ACHN (cell line): ENCODE measurements at places on chromosomes 1 and 21.

- DNase-seq: no peak
These were observed 46.0 kb upstream of the GOLT1A start for GRCh38 chr1:204259782-204260181.

- DNase-seq: no peak
These were observed 146.0 kb upstream of the JUN start for GRCh38 chr1:58929671-58930325.

GRCh38 chr1:25064465-25065240 lies 134.6 kb upstream of the RUNX3 start:
- no peak for DNase-seq

GRCh38 chr1:234490793-234491479 lies 12.0 kb upstream of the TARBP1 start:
- no peak for DNase-seq

DNA sequence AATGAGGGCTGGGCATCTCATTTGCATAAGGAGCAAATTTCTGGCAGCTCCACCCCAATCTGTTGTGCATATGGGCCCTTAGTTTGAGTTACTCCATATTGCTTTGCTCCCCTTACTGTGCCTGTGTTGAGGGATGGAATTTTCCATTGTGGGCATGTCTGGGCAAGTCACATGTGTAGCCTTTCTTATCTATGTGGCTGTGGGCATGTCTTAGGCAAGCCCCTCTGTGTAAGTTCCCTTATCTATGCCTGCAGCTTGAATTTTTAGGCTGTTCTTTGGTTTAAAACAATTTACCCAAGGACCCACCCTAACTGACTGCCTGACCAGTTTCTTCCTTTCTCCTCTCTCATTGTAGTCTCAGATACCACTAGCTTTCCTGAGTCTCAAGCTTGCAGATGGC lies 405.7 kb upstream of the NCAM2 start:
- no peak for DNase-seq

- DNase-seq: no peak
These were observed 35.2 kb downstream of the ELAPOR1 start for GRCh38 chr1:109148987-109149561.

GRCh38 chr1:29821605-29822004 lies 585.3 kb downstream of the PTPRU start:
- DNase-seq: no peak

DNA sequence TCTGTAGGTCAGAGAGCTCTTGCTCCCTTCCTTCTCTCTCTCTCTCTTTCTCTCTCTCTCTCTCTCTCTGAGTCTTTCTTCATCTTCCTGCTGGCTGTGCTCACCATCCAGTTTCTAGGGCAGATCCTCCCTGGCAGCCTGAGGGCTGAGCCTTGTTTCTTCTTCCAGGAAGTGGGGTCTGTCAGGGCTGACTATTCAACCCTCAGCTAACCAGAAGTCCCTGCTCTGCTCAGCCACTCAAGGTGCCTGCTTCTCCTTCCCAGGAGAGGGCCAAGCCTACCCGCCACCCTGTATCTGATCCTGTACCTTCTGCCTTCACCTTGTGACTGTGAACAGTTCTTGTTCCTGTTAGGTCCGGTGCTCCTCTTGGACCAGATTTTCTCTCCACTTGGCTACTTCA lies 107.6 kb upstream of the ETV3 start:
- no peak for DNase-seq

DNA sequence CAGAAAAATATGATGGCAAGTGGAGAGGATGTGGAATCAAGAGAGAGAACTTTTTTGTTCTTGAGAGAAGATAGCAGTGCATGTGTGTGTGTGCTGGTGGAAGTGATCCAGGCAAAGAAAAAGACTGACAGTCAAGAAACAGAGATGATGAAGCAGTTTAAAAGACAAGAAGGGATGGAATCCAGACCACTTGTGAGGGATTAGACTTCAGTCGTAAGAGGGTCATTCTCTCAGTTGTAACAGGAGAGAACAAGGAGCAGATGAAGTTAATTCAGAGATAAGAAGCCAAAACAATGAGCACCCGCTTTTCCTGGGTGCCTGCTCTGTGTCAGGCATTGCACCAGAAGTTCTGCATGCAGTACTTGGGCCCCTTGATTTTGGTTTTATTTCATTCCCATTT lies 76.6 kb downstream of the RNF220 start:
- DNase-seq: no peak

GRCh38 chr1:80994934-80995333 lies 805.8 kb upstream of the ADGRL2 start:
- peak; percentile 26 for DNase-seq

- DNase-seq: no peak
These were observed 36.8 kb downstream of the FMO3 start for GRCh38 chr1:171127501-171127900.

- no peak for DNase-seq
These were observed 198.6 kb downstream of the SDCCAG8 start for GRCh38 chr1:243454328-243454997.

GRCh38 chr1:36239941-36240637 lies 15.8 kb downstream of the THRAP3 start:
- DNase-seq: no peak

- no peak for DNase-seq
These were observed 27.8 kb upstream of the SLC26A9 start for GRCh38 chr1:205971082-205971481.

DNA sequence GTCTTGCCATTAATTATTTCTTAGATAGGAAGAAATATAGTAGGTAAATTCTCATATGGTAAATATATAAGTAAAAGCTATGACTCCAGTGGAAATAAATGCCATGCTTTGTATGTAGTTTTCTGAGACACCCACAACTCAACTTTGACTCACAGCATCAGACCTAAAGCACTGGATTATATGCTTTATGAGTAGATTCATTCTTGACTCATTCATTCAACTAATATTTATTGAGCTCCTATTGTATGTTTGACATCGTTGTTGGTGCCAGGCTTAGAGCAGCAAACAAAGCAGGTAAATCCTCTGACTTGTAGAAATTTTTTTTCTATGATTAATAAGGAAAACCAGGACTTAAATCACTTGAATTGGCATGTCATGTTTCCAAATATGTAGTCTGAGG lies 211.4 kb downstream of the PTPRC start:
- no peak for DNase-seq

DNA sequence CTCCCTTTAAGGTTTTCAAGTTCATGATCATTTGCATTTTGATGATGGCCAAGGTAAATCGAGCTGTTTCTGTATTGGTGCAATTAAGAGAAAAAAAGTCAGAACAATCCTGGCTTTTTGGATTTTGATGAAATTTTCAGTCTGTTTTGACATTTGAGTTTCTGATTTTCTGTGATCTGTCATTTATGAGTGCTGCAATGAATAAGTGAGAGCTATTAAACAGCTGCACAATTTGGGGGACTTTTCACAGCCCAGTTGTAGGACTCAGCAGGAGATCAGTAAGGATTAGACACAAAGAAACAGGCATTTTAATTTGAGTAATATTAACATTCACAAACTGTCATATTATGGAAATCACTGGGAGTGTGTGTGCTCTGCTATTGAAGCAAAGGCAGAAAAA lies 452.9 kb upstream of the CXADR start:
- no peak for DNase-seq

- DNase-seq: peak; percentile 49
These were observed 4.8 kb downstream of the OVGP1 start for GRCh38 chr1:111422546-111423391.

DNA sequence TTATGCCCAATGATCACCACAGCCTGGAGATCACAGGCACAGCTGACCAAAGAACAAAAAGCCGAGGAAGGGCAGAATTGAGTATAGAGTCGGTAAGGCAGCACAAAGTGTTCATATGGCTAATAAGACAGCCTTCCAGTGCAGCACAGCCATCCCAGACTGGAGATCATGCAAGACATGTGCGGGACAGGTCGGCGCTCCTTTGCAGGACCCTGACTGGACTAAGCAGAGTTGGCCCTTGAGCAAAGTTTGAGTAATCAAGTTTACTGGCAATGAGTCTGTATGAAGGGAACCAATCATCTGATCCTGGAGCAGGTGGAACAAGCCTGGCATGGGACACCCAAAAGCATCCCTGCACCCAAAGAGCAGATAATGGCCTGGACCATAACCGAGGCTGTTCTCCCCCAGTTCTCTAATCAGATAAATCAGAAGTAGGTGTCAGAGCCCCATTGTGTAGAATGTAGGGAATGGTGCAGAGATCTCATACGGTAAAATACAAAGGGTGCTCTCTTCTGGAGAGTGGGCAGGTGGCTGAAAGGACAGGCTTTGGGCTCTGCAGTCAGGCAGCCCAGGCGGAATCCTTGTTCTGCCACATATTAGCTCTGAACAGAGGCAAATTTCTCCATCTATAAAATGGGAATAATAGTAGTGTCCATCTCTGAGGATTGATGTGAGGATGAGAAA lies 10.7 kb upstream of the DNASE2B start:
- peak; percentile 22 for DNase-seq

GRCh38 chr1:43499898-43500297 lies 30.8 kb upstream of the PTPRF start:
- DNase-seq: no peak

DNA sequence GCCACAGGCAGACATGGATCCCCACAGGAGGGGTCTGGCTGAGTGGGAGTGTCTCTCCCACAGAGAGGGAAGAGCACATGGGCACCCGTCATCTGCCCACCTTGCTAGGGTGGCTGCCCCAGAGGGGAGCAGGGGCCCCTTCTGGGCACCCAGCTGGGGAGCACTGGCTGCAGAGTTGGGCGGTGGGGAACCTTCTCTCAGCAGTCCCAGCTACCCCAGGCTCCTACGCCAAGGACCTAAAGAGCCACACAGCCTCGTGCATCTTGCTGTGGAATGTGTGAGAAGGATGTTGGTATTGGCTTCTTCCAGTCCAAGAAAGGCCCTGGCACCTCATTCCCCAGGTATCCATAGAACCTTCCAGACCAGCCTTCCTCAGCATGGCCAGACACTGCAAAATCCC lies 250.6 kb upstream of the VAMP3 start:
- DNase-seq: no peak

DNA sequence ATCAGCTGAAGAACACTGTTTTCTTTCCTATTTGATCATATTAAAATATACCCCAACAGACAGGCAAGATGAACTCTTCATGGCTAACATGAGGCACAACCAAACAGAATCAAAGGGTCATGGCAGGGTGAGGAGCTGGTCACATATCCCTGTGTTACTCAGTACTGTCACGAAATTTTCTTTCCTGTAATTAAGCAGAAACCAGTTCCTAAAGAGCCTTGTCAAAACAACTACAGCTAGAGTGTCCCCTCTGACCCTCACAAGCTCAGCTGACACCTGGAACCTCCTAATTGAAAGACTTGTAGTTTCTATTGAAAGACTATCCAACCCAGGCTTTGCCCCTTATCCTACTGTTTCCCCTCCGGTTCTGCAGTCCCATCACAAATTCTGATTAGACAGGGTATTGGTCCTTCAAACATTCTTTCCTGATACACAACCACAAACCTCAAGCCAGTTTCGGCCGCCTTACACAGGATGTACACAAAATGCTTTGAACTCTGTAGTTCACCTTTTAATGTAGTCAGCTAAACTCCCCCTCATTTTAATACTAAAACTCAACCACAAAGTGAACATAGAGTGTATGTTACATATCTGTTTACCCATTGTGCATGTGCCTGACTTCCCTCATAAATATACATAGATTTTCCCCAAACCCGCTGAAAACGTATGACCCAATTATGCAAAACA lies 651.9 kb downstream of the MRPL39 start:
- no peak for DNase-seq

DNA sequence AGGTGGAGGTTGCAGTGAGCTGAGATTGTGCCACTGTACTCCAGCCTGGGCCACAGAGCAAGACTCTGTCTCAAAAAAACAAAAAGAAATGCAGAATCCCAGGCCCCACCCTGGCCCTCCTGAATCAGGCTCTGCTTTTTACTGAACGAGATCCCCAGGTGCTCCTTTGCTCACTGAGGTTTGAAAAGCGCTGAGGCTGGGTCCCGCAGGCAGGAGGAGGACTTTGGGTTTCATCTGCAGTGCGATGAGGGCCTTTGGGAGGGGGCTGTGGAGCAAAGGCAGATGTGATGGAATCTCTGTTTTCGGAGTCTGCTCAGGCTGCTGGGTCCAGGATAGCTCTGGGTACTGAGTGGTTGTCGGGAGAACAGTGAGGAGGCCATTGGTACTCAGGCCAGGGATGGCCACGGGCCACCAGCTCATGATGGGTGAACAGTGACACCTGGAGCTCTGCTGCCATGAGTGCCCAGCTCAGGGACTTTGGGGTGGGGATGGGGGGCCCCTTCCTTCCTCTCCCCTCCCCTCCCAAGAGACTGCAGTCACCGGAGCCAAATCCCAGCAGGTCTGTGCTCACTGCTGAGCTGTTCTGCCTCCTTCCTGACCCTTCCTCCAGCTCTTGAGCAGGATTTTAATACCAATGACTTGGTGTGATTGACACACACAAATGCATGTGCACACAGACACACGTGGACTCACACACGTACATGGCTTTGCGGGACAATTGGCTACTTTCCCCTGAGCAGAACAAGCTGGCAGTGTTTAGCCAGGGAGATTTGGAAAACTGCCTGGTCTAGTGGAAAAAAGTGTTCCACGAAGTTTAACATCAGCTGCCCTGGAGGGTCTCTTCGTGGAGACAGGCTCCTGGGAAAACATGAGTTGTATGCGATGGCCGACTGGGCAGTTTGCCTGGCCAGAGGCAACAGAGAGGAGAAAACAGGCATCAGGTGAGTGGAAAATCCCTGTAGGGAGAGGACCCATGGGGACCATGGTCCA lies 3.6 kb upstream of the DHRS3 start:
- no peak for DNase-seq

DNA sequence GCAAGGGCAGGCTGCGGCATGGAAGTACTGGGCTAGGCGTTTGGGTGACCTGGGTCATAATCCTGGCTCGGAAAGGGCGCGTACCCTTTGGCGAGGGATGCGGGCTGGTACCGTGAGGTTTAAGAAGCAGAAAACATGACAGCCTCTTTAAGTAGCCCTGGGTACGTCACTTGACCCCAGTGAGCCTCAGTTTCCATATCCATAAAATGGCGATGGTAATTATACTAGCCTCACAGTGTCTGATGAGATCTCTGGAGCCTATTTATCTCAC lies 700 bp downstream of the PIGV start:
- DNase-seq: no peak

- DNase-seq: no peak
These were observed 143.9 kb upstream of the DNAH14 start for GRCh38 chr1:224785622-224786021.

- no peak for DNase-seq
These were observed 1.7 kb downstream of the BEST4 start for GRCh38 chr1:44786138-44786840.
